Chondrocyte (in vitro differentiated cells): ENCODE measurements at places on chromosomes 6 and 20.

DNA sequence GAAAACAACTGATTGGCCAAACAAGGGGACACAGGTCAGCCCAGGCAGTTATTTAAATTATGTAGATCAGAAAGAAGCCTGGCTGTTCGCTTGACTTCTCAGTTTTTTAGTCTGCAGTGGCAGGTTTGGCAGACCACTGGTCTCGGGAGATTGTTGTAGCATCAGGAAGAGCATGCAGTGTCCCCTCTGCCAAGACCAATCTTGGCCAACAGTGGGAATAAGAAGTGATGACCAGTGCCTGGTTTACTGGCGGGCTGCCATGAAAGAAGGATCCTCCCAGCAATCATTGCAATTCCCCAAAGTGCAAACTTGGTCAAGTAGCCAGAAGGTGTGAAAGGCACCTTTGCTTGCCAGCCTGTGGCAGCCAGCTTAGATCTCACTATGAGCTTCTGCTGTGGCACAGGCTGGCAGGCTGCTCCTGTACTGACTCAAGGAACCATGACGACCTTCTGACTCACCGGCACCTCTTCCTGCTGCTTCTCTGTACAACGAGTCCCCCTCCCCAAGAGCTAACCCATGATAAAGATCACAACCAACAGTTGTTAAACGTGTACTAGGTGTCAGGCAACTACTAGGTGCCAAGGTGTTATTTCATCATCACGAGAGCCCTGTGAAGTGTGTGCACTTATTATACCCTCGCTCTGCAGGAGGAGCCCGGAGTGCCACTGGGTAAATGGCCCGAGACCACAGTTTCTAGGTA lies 76.8 kb upstream of the DUSP22 start:
- peaks cover 3% of the 10 kb centered on the region for H3K4me1 ChIP-seq
- DNase-seq = no peak

DNA sequence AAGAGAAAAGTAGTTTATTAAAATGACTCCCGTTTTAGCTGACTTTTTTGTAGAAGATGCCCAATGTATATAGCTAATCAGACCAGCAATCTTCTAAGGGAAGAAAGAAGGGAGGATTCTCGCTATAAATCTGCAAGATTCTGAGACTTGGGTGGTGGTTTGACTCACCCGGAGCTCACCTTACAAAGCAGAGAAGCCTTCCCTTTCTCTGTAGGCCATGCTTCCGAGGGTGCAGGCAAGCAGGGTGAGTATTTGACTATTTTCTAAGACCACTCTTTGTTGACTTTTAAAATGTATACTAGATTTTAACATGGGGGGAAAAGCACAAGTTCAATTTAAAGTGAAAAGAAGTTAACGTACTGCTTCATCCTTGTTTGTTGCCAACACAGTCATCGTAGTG lies 2.7 kb downstream of the OLIG3 start:
- H3K36me3 ChIP-seq = peaks cover 9% of the 10 kb centered on the region
- peaks cover 94% of the 10 kb centered on the region for H3K27me3 ChIP-seq
- H3K4me3 ChIP-seq = no peak overlapping the region
- DNase-seq = no peak
- no peak overlapping the region for H3K27ac ChIP-seq

DNA sequence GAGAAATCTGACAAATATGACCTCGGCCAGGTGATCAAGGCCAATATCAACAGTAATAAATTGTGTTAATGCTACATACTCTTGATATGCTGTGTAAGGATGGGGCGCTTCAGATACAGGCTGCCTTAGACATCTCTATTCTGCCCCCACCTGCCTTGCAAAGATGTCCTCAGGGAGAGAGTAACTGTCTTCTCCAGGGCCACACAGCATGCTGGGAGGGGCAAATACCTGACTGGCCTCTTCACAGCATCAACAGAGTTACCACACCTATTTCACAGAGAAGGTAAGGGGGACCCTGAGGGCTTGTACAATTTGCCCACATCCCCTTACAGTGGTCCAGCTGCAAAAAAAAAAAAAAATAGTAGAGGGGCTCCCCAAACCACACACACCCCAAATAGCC lies 17.2 kb upstream of the KIAA1755 start:
- H3K36me3 ChIP-seq = no peaks in the 10 kb centered on the region
- H3K27ac ChIP-seq = peak overlapping the region; percentile 92
- no peaks in the 10 kb centered on the region for H3K27me3 ChIP-seq
- H3K4me1 ChIP-seq = peaks cover 65% of the 10 kb centered on the region
- peak; percentile 11 for DNase-seq

GRCh38 chr6:31305703-31306219 lies 33.9 kb upstream of the HLA-C start:
- no peak overlapping the region for H3K4me3 ChIP-seq
- H3K36me3 ChIP-seq = no peaks in the 10 kb centered on the region
- DNase-seq = no peak
- peaks cover 37% of the 10 kb centered on the region for H3K27me3 ChIP-seq

DNA sequence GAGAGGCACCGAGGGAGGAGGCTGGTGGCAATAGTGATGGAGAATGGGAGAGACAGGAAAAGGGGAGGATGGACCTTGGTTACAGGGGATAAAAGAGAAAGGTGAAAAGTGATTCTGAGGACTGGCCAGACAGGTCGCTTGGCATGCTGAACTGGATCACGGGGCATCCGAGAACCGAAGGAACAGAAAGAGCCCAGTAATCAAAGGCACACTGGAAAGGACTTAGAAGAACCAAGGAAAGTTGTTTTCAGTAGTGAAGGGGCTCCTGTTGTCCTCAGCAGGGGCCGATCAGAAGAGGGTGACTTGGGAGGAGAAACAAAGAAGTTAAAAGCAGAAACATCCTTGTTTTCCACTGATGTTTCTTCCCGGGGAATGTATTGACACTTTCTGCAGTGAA lies 18.9 kb downstream of the SYTL3 start:
- H3K4me3 ChIP-seq = no peak overlapping the region
- H3K4me1 ChIP-seq = peaks cover 8% of the 10 kb centered on the region
- H3K27ac ChIP-seq = no peak overlapping the region
- H3K27me3 ChIP-seq = peaks cover 11% of the 10 kb centered on the region
- DNase-seq = no peak
- no peaks in the 10 kb centered on the region for H3K36me3 ChIP-seq

DNA sequence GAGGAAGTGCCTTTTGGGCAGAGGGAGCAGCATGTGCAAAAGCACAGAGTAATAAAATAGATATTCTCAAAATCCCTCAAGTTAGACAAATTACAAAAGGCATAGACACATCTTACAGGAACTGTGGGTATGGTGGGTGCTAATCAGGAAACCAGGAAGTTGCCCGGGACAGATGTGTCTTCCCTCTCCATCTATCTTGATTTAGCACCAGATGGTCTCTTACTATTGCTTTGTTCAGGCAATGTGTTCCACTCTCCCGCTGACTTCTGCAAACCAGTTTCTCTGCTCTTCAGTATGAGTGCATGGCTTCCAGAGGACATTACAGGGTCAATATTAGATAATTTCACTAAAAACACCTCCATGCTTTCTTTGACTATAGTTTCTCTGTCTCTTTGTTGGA lies 13.2 kb downstream of the CITED2 start:
- H3K27ac ChIP-seq = no peak overlapping the region
- H3K36me3 ChIP-seq = no peaks in the 10 kb centered on the region
- no peaks in the 10 kb centered on the region for H3K27me3 ChIP-seq
- DNase-seq = no peak

- H3K27ac ChIP-seq = no peak within 1 kb of the TSS
- peaks cover 6% of the 10 kb centered on the region for H3K4me1 ChIP-seq
- no peaks in the 10 kb centered on the region for H3K36me3 ChIP-seq
- DNase-seq = no peak
Observed at GRCh38 chr6:25930532-25931410, at the start of gene SLC17A2. Gene SLC17A2, minus strand, starts transcription at chr6:25930691. Its CDS starts 4,895 bp downstream, at chr6:25925796.

GRCh38 chr20:4521170-4521968 lies 200.3 kb upstream of the PRND start:
- H3K4me3 ChIP-seq = no peak overlapping the region
- no peaks in the 10 kb centered on the region for H3K4me1 ChIP-seq
- H3K27me3 ChIP-seq = peaks cover 7% of the 10 kb centered on the region
- DNase-seq = peak; percentile 79
- no peak overlapping the region for H3K27ac ChIP-seq

- no peak for DNase-seq
- no peak overlapping the region for H3K27ac ChIP-seq
- no peaks in the 10 kb centered on the region for H3K36me3 ChIP-seq
- H3K27me3 ChIP-seq = peaks cover 56% of the 10 kb centered on the region
Observed at GRCh38 chr20:62977613-62978560, 25.4 kb downstream of the SLC17A9 start.

DNA sequence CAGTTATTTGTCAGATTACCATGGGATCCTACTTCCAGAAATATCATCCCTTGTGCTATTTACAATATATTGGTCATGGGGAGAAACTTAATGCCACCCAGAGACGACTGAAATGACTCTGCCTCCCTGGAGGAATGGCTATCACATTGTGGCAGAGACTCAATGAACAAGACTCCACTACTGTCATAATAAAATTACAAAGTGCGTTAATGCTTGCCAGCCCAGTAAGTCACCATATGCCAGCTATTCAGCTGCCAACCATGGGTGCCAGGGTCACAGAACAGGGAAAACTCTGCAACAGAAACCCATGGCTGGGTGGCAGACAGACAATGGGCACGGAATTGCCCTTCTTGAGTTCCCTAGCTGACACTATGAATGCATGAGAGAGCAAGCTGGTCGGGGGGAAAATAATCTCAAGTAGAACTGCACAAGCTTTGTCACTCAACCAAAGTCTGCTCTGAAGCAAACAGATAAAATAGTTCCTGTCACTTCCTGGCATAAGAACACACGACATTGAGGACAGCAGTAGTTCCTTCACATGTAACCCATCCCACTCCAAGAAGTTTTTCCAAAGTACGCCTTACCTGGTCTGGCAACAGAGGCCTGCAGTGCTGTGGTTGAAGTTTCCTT lies 32.1 kb downstream of the TP53INP2 start:
- H3K4me3 ChIP-seq = no peak overlapping the region
- no peak overlapping the region for H3K27ac ChIP-seq
- peaks cover 5% of the 10 kb centered on the region for H3K4me1 ChIP-seq
- peaks cover 33% of the 10 kb centered on the region for H3K36me3 ChIP-seq
- no peaks in the 10 kb centered on the region for H3K27me3 ChIP-seq
- no peak for DNase-seq

DNA sequence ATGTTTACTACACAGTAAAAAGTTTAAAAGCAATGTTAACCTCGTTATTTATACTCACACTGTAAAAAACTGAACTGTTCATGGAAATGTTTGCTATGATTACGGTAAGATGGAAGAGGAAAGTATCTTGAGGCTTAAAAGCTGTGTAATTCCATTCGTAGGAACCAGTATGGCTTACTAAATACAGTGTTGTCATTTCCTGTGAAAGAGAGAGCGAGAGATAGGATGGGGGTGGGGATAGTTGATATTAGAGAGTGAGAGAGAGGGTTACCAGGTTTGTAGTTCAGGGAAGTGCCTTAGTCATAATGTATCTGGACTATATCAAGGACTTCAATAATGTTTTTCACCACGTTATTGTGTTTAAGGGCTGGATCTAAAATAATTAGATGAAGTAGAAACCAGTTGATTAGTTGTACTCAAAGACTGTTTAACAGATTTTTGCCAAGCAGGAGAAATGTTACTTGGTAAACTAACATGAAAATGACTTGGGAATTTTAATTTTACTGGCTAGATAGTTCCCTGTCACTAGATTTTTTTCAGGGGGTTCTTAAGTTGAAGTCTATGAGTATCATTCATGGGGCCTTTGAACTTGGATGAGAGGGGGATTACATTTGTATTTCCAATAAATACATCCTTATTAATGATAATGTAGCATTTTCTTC lies 30.4 kb downstream of the AFDN start:
- no peak overlapping the region for H3K4me3 ChIP-seq
- H3K27me3 ChIP-seq = no peaks in the 10 kb centered on the region
- H3K36me3 ChIP-seq = no peaks in the 10 kb centered on the region
- H3K4me1 ChIP-seq = peaks cover 76% of the 10 kb centered on the region
- no peak for DNase-seq

- H3K4me1 ChIP-seq = no peaks in the 10 kb centered on the region
- H3K27ac ChIP-seq = no peak overlapping the region
- DNase-seq = no peak
Observed at GRCh38 chr6:79964607-79965081, 17.3 kb upstream of the ELOVL4 start.

DNA sequence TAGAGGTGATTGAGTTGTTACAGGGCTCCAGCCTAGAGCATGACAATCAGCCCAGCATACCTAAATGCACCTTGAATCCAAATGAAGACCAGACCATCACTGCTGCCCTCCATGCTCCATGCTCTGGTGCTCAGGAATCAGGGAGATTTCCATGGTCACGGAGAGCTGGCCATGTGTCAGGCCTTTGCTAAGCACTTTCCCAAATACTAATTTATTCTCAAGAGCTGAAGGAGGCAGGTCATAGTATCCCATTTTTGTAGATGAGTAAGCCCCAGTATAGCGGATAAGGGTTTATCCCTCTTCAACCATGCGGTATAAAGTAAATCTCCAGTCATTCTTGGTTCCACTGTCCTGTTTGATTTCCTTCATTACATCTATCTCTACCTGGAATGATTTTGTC lies 240.8 kb downstream of the TFAP2A start:
- no peak overlapping the region for H3K27ac ChIP-seq
- H3K4me1 ChIP-seq = peaks cover 20% of the 10 kb centered on the region
- no peak overlapping the region for H3K4me3 ChIP-seq
- no peaks in the 10 kb centered on the region for H3K27me3 ChIP-seq
- no peaks in the 10 kb centered on the region for H3K36me3 ChIP-seq

DNA sequence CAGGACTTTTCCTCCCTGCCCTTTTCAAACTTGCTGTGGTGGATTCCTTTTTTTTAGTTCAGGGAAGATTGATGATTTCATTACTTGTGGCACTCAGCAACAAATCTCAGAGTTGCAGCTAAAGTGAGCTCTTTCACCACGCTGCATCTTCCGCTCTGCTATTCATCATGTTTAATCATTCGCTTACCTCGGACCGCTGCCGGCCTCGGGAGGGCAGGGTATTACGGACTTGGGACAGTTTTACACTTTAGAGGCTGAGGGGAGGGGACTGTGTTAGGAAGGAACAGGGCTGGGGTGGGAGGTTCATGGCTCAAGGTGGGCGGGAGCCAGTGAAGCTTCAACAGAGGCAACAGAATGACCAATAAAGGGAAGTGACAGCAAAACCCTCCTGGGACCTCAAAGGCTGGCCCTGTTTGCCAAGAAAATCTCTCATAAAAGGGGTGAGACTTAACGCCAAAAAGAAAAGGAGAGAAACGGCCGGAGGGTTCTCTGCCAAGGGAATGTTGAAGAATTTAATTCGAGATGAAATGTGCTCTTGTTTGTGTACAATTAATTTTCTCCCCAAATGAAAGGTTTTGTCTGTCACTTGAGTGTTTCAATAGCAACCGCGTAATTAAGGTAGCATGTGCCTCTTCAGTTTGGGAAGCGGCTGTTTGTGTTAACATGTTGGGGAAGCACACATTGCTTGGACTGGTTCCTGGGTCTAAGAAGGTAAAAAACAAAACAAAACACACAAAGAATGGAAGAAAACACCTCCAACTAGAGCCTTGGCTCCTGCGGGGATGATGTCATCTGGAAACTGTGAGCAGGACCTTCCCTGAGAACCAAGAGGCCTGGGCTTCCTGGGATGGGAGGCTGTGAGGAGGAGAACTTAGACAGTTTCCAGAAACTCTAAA lies 72.5 kb upstream of the SULF2 start:
- no peak for DNase-seq
- H3K36me3 ChIP-seq = peaks cover 2% of the 10 kb centered on the region
- peaks cover 3% of the 10 kb centered on the region for H3K4me1 ChIP-seq
- H3K4me3 ChIP-seq = no peak overlapping the region

- no peak overlapping the region for H3K4me3 ChIP-seq
- peak overlapping the region; percentile 89 for H3K27ac ChIP-seq
- no peaks in the 10 kb centered on the region for H3K27me3 ChIP-seq
- DNase-seq = peak; percentile 59
- peaks cover 51% of the 10 kb centered on the region for H3K4me1 ChIP-seq
- no peaks in the 10 kb centered on the region for H3K36me3 ChIP-seq
Observed at GRCh38 chr6:36627801-36628246, 33.7 kb downstream of the SRSF3 start.

GRCh38 chr20:22773344-22773743 lies 189.0 kb upstream of the FOXA2 start:
- H3K4me3 ChIP-seq = no peak overlapping the region
- peaks cover 2% of the 10 kb centered on the region for H3K36me3 ChIP-seq
- no peaks in the 10 kb centered on the region for H3K27me3 ChIP-seq
- DNase-seq = no peak
